ENCODE measurements at places on chromosomes 3 and 15. TPM values are rescaled to one million over a fixed set of nuclear protein-coding genes. Genes with fewer than 3 reads are reported as not detected.

Gene TRMT10C
- total RNA-seq: 20.1 TPM

DNA sequence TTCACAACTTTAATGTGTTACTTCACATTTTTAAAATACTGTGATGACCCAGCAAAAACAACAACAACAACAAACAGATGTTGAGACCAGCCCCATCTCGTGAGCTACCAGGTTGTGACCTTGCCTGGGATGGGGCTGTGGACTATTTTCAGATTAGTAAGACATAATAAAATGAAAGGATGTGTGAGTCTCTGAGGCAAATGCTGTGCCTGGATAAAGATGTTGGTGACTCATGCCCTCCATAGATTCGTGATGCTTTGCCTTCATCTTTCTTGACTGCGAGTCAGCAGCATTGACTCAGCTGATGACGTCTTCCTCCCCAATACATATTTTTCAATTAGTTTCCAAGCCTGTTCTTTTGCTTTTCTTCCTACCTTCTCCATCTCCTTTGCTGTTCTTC, 453.0 kb upstream of the CFAP20DC start:
- no peak for DNase-seq

DNA sequence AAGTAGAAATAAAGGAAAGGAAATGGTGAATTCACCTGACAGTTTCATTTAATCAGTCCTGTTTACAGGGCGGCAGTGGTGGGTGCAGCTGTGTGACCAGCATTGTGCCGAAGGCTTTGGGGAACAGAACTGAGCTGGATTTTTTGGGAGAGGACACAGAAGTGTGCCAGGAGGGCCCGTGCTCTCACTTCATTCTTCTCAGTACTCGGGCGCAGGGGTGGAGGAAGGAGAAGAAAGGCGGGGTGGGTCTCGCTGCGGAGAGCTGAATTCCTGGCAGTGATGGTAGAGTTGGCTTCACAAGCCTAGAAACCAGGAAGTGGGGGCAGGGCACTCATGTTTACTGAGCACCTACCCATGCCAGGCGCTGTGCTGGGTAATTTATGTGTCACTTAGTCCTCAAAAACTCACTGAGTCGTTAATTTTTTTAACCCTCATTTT, 64.6 kb downstream of the CRTC3 start:
- peak; percentile 95 for DNase-seq

- DNase-seq: no peak
These were observed 264.2 kb downstream of the VPS13C start for GRCh38 chr15:61796056-61796455.

DNA sequence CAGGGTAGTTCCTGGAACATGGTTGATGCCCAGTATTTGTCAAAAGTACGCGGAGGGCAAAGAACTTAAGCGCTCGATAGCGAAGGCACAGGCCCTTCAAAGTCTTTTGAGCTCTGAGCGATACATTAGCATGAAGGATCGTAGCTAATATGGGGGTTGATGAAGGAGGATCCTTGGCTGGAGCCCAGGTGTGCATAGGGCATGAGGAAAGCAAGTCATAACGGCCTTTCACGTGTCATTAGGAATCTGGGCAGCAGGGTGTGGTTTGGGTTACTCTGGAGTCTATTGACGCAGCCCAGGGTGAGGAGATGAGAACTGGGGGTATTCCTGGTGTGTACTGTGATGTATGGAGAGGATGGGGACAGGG, 31.7 kb downstream of the SPINK8 start:
- peak; percentile 71 for DNase-seq

All from left colon (tissue), 2 donors.